ENCODE measurements at places on chromosomes 6 and 20. TPM values are rescaled to one million over a fixed set of nuclear protein-coding genes. Genes with fewer than 3 reads are reported as not detected.

Gene ABHD16B
- not detected for total RNA-seq

- DNase-seq: no peak
- H3K4me1 ChIP-seq: no peaks in the 10 kb centered on the region
- H3K27ac ChIP-seq: no peak overlapping the region
- no peaks in the 10 kb centered on the region for H3K27me3 ChIP-seq
- no peaks in the 10 kb centered on the region for H3K36me3 ChIP-seq
Observed at GRCh38 chr20:9610665-9611064, 96.3 kb downstream of the LAMP5 start.

Gene BCL2L1
- total RNA-seq: 61.5 TPM

Gene WFDC10B
- total RNA-seq: not detected

DNA sequence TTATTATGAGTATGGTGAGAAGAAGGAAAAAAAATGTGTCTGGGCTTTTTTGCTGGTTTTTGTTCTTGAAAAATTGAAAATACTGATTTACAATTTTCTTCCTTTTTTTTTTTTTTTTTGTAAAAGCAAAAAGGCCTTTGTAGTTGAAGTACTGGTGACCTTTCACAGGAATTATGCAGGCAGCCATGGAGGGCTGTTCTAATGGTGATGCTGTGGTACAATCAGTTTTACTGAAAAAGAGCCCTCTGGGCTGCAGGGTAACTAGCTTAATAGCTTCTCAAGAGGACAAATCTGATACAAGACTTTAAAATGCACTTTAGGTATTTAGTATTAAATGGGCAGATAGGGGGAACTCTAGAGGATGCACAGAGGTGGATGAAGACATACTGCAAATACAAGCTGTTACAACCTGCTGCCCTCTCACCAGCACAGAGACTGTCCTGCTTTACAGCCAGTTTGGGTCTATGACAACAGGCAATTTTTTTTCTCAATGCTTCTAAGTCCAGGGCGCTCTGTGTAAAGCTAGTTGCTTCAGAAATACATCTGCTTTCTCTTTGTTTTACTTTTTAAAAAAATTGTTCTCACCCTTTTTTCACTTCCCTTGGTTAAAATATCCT, 61.6 kb upstream of the HS3ST5 start:
- no peaks in the 10 kb centered on the region for H3K4me1 ChIP-seq
- H3K36me3 ChIP-seq: no peaks in the 10 kb centered on the region
- H3K27ac ChIP-seq: no peak overlapping the region
- DNase-seq: no peak

GRCh38 chr6:38589367-38589720, 50.4 kb downstream of the BTBD9 start:
- no peaks in the 10 kb centered on the region for H3K27me3 ChIP-seq
- no peak for DNase-seq
- no peak overlapping the region for H3K4me3 ChIP-seq
- no peaks in the 10 kb centered on the region for H3K36me3 ChIP-seq
- H3K4me1 ChIP-seq: no peaks in the 10 kb centered on the region

DNA sequence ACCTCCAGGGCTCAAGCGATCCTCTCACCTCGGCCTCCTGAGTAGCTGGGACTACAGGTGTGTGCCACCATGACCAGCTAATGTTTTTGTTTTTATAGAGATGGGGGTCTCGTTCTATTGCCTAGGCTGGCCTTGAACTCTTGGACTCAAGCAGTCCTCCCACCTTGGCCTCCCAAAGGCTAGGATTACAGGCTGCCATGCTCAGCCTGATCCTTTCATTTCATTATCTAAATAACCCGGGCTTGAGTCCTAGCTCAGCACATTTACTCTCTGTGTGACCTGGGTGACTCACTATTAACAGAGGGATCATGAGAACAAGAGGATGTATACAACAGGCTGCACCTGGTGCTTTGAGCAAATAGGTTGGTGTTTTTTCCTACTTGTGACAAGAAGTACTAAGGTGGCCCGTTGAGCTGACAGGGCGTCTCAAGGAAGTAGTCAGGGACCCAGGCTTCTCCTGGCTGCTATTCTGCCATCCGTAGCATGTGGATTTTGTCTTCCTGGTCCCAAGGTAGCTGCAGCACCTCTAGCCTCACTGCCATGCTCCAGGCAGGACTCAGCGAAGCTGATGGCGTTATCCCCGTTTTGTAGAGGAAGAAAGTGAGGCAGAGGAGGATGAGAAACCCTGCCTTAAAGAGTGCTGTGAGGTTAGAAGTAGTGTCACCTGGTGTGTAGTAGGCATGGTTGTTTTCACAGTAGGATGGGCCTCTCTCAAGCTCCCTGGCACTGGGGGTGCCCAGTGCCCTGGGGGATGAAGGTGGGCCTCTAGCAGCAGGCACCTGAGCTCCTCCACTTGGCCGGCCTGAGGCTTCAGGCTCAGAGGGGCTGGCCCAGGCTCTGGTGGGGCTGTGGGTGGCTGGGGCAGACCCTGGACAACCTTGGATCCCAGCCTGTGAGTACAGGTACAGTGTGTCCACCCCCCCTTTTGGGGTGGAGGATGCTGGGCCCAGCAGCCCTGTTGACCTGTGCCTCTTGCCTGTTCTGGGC, 62.4 kb downstream of the ADNP start:
- H3K4me3 ChIP-seq: no peak overlapping the region
- H3K27ac ChIP-seq: no peak overlapping the region
- no peaks in the 10 kb centered on the region for H3K27me3 ChIP-seq
- H3K4me1 ChIP-seq: no peaks in the 10 kb centered on the region
- DNase-seq: no peak

DNA sequence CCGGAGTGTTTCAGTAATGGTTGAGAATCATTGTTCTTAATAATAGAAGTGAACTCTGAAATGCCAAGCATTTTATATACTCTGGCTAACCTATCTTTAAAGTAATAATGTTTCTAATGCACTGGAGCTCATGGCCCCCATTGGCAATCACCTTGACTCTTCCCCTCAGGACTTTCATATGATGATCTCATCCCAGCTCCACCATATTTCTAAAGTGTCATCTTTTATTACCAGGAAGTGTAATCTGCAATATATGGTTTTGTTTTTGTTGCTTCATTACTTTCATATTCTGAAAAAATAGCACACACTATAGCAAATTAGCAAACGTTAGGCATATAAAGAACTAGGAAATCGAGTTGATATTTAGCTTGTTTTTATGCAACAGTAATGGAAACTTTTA, 60.3 kb downstream of the TULP4 start:
- H3K36me3 ChIP-seq: no peaks in the 10 kb centered on the region
- no peak for DNase-seq
- H3K4me3 ChIP-seq: no peak overlapping the region
- H3K27ac ChIP-seq: no peak overlapping the region
- H3K4me1 ChIP-seq: no peaks in the 10 kb centered on the region

Gene TMEM244
- not detected for total RNA-seq

Gene SLC35F1
- 9.2 TPM for total RNA-seq

DNA sequence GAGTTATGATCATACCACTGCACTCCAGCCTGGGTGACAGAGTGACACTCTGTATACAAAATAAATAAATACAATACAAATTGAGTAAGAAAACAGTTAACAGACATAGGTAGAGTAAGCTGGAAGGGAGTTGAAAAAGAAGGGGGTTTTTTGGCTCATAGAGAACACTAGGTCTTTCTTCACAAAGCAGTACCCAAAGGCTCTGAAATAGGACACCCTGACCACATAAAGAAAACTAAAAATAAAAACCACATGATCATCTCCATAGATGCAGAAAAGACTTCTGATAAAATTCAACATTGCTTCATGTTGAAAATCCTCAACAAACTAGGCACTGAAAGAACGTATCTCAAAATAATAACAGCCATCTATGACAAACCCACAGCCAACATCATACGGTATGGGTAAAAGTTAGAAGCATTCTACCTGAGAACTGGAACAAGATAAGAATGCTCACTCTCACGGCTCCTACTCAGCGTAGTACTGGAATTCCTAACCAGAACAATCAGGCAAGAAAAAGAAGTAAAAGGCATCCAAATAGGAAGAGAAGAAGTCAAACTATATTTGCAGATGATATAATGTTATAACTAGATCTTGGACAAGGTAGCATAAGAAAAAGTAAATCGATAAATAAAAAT, 48.6 kb downstream of the TOMM6 start:
- no peaks in the 10 kb centered on the region for H3K36me3 ChIP-seq
- H3K4me3 ChIP-seq: no peak overlapping the region
- DNase-seq: no peak
- H3K27ac ChIP-seq: no peak overlapping the region

Gene GSTA1
- total RNA-seq: not detected

DNA sequence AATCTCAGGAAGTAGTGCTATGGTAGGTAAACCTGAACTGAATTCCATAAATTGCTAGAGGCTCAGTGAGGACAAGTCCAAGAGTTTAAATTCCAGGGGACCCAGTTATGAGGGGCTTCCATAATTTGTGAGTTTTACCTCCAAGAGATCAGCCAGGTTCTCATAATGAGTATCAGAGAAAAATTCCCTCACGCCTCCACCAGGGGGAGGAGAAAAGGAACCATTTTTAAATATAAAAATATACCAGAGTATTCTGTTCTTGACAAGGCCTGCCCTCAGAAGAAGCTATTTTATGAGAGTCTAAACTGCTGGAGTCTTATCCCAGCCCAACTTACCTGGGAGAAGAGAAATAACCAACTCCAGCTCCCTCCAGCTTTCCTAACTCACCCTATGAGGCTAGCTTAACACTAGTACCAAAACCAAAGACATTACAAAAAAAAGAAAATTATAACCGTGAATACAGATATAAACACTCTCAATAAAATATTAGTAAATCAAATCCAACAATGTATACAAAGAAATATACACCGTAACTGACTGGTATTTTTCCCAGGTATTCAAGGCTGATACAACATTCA, 158.7 kb downstream of the TFAP2A start:
- no peaks in the 10 kb centered on the region for H3K4me1 ChIP-seq
- H3K27me3 ChIP-seq: no peaks in the 10 kb centered on the region
- no peak overlapping the region for H3K4me3 ChIP-seq
- H3K36me3 ChIP-seq: no peaks in the 10 kb centered on the region
- no peak overlapping the region for H3K27ac ChIP-seq

Gene YIPF3
- 106 TPM for total RNA-seq

Gene GMPR
- 12.1 TPM for total RNA-seq
